ENCODE measurements at places on chromosomes 3 and 15. TPM values are rescaled to one million over a fixed set of nuclear protein-coding genes. Genes with fewer than 3 reads are reported as not detected.

- DNase-seq, result no peak
These were observed 841 bp downstream of the SLC6A20 start for GRCh38 chr3:45795509-45795881.

GRCh38 chr3:117893001-117893400, 1141.6 kb downstream of the IGSF11 start:
- no peak for DNase-seq

GRCh38 chr3:43873723-43874122, 183.0 kb downstream of the ABHD5 start:
- no peak for DNase-seq

DNA sequence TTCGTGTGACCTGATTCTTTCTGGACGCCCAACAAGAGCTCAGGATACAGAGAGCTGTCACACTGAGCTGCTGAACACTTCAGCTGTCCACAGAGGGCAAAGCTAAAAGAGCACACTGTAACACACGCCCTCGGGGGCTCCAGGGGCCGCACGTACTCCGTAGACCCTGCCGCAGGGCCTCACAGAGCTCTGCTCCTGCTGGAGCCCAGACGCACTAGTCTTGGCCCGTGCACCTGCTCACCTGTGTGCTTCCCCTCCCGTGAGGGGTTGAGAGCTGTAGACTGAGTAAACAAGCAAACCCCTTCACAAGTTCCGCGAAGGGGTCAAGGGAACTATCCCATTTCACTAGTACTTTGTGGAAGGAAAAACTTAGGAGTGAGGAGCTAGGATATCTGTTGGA, 30.7 kb upstream of the TUSC7 start:
- no peak for DNase-seq

- no peak for DNase-seq
These were observed 24.9 kb downstream of the VPS13C start for GRCh38 chr15:62035256-62035924.

DNA sequence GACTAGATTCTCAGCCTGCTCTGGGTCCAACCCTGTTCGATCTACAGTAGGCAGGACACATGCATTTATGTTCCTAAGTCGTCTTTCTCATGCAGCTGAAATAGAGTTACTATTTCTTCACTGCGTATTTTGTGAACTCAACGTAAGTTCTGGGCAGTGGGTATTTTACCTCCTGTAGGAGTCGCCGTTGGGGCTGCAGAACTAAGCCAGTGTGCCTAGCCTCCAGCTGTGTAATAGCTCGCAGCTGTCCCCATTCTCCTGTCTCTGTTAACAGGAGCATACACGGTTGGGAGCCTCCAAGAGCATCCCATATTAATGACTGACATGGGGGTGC, 58.4 kb upstream of the HRH1 start:
- no peak for DNase-seq

The EXD1 gene
- total RNA-seq, result not detected

GRCh38 chr3:115913069-115913686, 289.9 kb downstream of the GAP43 start:
- DNase-seq, result no peak

The COL6A5 gene
- total RNA-seq, result not detected
